Bronchial smooth muscle cell (primary cell): ENCODE measurements at places on chromosomes 4 and X. TPM values are rescaled to one million over a fixed set of nuclear protein-coding genes. Genes with fewer than 3 reads are reported as not detected.

Gene CENPVL2
- total RNA-seq, result not detected in 2 replicates

Gene EDNRA
- 18.3 and 18.7 TPM in 2 replicates for total RNA-seq

Gene MAP3K15
- total RNA-seq, result not detected in 2 replicates

Gene FHIP1A
- total RNA-seq, result 0.16 TPM in 1 of 2 replicates, not detected in the other

Gene GAGE13
- total RNA-seq, result not detected in 2 replicates

Gene BCORL1
- total RNA-seq, result 1.9 and 3.3 TPM in 2 replicates

Gene GLUD2
- total RNA-seq, result 1.6 and 1.8 TPM in 2 replicates

Gene SSX1
- total RNA-seq, result not detected in 2 replicates

Gene ZAR1
- not detected in 2 replicates for total RNA-seq

Gene SRPK3
- 0.32 and 0.43 TPM in 2 replicates for total RNA-seq

Gene DUX4
- total RNA-seq, result not detected in 2 replicates

Gene NALF2
- not detected in 2 replicates for total RNA-seq
